ENCODE measurements at places on chromosomes 7 and 10. TPM values are rescaled to one million over a fixed set of nuclear protein-coding genes. Genes with fewer than 3 reads are reported as not detected.

DNA sequence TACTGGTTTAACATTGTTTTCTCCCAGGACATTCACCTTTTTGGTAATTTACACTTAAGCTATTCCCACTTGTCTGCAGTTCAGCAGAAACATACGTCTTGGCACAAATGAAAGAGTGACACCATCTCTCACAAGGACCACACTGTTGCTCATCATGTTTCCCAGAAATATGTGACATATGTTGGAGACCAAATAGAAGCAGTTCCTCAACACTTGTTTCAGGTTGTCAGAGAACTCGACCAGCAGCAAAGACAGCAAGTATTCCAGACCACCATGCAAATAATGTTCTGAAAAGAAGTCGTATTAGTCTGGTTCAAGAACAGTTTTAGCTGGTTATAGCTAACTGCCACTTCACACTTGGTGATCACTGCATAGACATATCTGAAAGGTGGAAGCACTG is 81.3 kb upstream of the KLF6 start:
- no peaks in the 10 kb centered on the region for H3K27me3 ChIP-seq
- no peaks in the 10 kb centered on the region for H3K36me3 ChIP-seq
- no peak for DNase-seq
- H3K4me1 ChIP-seq, result no peaks in the 10 kb centered on the region

DNA sequence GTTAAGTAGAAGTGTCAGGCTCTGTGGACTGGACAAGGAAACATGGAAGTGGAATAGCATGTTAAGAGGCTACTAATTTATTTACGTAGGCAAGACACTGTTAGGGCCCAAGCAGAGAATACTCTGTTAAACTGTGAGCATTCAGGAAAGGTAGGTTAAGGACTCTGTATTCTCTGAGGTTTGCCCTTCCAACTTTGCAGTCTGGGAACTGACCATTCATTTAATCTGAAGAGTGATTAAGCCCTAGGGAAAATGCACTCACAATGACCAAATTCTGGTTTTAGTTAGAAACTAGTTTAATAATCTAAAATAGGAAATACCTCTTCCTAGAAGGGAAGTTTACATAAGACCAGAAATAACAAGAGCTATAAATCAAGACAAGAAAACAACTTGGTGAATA is 266.6 kb downstream of the SUGCT start:
- H3K4me1 ChIP-seq, result no peaks in the 10 kb centered on the region
- no peak overlapping the region for H3K27ac ChIP-seq
- no peaks in the 10 kb centered on the region for H3K27me3 ChIP-seq
- H3K4me3 ChIP-seq, result no peak overlapping the region
- no peak for DNase-seq
- no peaks in the 10 kb centered on the region for H3K36me3 ChIP-seq

DNA sequence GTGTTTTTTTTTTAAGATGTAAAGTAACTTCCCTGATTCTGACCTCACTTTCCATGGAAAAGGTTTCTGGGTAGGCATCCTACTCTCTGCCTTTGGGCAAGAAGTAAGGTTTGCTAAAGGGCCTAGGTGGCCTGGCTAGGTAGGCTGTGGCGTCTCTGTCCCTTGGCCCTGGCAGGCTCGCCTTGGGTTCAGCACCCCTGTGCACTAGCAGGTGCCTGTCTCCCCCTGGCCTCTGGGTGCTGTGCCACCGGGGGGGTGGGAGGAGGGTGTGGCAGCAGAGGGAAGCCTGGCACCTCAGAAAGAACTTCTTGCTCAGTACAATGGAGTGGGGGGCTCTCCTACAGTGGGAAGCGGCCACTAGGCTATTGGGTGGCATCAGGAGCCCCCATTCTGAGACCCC is 14.0 kb downstream of the TECPR1 start:
- no peaks in the 10 kb centered on the region for H3K36me3 ChIP-seq
- H3K27me3 ChIP-seq, result no peaks in the 10 kb centered on the region
- no peak overlapping the region for H3K27ac ChIP-seq

LHFPL3 gene
- total RNA-seq, result not detected

MINDY4 gene
- 8.1 TPM for total RNA-seq

HIPK2 gene
- 125 TPM for total RNA-seq

DNA sequence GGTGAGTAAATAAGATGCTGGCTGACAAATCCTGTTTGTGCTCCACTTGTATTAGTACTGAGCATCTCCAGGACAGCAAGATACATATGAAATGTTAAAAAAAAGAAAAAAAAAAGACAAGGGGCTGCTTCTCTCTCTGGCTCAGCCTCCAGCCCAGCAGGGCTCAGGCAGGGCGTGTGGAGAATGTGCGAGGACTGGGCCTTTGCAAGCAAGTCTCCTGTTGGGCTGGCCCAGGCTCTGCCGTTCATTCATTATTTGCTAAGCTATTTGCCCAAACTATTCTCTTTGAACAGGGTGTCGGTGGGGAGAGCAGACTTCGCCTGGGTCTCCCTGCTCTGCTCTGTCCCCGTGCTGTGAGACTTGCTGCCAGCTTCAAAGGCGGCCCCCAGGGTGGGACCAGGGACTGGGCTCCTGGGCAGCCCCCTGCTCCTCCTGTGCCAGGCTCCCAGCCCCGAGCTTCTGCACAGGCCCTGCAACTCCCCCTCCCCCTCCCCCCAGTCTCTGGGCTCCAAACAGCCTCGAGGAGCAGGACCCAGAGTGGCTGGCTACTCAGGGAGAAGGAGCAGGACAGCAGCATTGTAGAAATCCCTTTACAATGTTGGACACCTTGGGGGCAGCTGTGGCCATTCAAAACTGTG is 25.6 kb upstream of the MGMT start:
- no peaks in the 10 kb centered on the region for H3K4me1 ChIP-seq
- no peaks in the 10 kb centered on the region for H3K27me3 ChIP-seq
- H3K4me3 ChIP-seq, result no peak overlapping the region
- H3K27ac ChIP-seq, result no peak overlapping the region
- peak; percentile 72 for DNase-seq
- H3K36me3 ChIP-seq, result no peaks in the 10 kb centered on the region

ABCA13 gene
- 0.11 TPM for total RNA-seq

- no peak overlapping the region for H3K4me3 ChIP-seq
- DNase-seq, result no peak
- H3K27me3 ChIP-seq, result peaks cover 8% of the 10 kb centered on the region
- H3K4me1 ChIP-seq, result no peaks in the 10 kb centered on the region
- no peak overlapping the region for H3K27ac ChIP-seq
These were observed 24.4 kb downstream of the ASNS start for GRCh38 chr7:97847791-97848190.

GRCh38 chr10:113643183-113643582 is 20.7 kb downstream of the NRAP start:
- no peaks in the 10 kb centered on the region for H3K36me3 ChIP-seq
- no peaks in the 10 kb centered on the region for H3K4me1 ChIP-seq
- DNase-seq, result no peak
